HL-60 (cell line): ENCODE measurements at places on chromosomes 12 and 14.

DNA sequence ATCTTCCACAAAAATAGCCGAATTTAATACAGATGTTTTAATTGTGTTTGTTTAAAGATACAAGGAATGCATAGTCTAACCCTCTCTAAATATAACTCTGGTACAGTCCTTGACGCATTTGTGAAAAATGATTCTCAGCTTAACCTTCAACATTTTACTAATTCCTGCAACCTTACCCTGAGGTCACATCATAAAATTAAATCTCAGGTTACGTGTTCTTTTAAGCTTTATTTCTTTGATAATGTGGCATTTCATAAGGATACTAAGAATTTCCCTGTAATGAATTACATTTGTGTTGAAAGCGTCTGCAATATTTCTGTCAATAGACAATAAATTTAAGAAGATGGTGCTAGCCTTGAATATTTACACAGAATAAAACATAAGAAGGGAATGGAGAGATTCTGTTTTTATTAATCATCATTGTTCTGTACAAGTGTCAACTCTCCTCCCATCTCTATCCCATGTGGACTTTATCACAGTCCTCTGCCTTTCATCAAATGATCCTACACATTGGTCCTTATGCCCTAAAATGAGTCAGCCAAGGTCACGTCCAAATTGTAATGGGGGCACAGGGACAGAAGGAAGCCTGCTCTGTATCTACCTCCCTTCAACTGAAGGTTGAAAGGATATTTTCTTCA lies 769.3 kb upstream of the FLRT2 start:
- DNase-seq: no peak

GRCh38 chr12:108620236-108620879 lies 13.3 kb downstream of the SELPLG start:
- peak; percentile 81 for DNase-seq

DNA sequence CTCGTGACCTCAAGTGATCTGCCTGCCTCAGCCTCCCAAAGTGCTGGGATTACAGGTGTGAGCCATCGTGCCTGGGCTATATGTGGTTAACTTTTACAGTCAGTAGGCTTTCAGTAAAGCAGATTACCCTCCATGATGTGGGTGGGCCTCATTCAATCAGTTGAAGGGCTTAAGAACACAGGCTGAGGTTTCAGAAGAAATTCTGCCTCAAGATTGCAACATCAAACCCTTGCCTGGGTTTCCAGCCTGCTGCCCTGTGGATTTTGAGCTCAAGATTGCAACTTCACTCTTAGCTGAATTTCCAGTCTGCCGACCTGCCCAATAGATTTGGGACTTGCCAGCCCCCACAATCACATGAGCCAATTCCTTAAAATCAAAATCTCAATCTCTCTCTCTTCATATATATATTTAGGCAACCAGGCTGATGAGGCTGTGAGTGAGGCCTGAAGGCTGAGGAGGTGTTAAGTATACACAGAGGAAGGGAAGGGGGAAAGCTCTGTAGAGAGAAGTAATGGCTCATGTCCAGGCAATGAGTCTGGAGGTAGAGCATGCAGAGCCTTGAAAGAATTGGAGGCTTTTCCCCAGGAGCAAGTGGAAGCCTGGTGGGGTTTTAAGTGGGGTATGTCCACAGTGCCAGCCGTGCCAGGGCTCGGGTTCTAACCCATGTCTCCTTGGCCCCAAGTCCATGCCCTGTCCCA lies 33.3 kb upstream of the ACTN1 start:
- peak; percentile 18 for DNase-seq

DNA sequence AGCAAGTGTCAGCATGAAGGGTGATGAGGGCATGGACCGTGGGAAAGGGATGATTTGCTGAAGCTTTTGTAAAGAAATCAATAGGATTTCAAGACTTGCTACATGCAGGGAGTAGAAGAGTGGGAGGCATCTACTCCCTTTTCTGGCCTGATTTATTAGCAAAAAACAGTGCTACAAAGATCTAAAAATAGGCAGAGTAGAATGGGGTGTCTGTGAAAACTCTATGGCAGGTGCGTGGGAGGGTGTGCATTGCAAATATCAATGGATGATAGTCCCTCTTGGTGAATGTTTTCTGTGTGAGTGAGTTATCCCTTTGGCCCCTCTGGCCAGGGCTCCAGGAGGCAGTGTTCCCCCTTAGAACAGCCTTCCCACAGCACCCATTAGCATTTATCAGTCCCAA lies 139.0 kb downstream of the SMOC1 start:
- DNase-seq: no peak

- DNase-seq: peak; percentile 33
Observed at GRCh38 chr12:64522316-64522715, 70.4 kb downstream of the TBK1 start.
